NCI-H2107 (cell line): ENCODE measurements at places on chromosomes 5 and 9.

DNA sequence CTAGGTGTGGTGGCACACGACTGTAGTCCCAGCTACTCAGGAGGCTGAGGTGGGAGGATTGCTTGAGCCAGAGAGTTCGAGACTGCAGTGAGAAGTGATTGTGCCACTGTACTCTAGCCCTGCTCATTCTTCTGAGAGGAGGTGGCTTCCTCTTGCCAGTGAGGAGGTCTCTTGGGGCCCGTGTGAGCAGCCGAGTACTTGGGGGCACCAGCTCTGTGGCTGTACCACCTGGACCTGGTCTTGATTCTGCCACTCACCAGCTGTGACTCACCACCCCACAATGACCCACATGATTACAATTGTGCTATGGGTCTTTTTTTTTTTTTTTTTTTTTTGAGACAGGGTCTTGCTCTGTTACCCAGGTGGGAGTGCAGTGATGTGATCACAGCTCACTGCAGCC, 18.0 kb upstream of the CRB2 start:
- no peak for DNase-seq

DNA sequence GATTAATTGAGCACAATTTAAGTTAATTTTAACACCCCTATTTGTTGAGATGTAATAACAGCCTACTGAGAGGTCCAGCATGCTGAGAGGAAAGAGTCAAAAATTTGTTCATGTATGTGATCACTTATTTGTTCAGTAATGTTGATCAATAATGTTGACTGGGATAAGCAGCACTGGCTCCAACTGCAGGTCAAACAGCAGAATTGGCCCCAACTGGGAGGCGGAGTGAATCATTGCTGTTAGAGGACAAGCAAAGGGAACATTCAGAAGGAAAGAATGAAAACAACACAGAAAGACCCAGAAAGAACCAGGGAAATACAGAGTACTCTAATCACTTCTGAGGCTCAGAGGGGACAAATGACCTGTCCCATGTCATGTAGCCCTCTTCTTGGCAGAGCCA, 221.1 kb downstream of the COMMD10 start:
- DNase-seq, result no peak

DNA sequence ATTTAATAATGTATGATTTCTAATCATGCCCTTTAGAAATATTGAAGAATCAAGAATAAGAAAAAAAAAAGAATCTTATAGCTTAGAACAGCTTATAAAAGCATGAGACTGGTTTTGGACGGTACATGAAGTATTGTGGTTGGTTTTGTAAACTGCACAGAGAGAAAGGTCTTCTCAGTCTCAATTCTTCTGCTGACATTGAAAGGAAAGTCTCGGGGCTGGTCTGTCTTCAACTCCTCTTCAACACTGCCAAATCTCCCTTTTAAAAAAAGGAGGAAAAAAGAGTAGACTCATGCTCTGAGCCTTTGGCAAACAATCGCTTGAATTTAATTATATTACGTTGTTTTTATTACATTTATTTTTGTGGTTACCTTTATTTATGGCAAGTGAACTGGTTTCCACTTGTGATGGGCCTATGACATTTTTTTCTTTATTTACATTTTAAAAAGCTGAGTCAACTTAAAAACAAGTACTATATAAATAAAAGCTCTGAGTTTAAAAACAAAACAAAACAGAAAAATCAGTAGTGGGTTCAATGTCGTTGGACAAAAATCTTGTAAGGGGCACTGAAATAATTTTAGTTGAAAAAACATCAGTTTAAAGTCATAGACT, 32.8 kb upstream of the EBF1 start:
- no peak for DNase-seq

- no peak for DNase-seq
These were observed 31.2 kb downstream of the NANS start for GRCh38 chr9:98087420-98088354.

DNA sequence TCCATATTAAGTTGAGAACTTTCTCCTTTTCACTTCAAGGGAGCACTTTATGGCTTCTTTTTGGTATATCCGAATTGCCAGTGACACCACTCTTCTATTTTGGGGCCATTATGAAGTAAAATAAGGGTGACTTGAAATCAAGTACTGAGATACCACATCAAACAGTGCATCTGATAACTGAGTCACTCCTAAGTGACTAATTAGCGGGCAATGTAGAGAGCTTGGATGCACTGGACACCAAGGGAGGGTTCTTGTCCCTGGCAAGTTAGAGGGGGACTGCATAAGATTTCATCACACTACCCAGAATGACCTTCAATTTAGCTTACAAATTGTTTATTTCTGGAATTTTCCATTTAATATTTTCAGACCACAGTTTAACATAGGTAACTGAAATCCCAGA, 813.9 kb upstream of the CDH10 start:
- DNase-seq, result no peak

DNA sequence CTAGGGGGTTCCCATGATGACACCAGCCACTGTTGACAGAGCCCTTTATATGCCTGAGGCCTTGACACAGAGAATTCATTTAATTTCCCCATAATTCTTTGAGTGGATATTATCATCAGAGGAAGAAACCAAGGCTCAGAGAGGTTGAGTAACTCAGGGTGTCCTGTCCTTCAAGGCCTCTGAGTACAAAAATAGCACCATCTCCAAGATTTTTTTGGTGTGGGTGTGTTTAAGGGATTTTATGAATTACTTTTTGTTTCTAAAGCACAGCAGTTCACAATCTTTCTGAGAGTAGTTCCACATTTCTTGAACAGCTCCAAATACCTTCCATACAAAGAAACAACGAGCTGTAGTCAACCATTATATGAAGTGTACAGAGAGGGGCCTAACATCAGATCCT, 6.2 kb upstream of the GSN start:
- DNase-seq, result no peak

GRCh38 chr5:31378838-31379237, 153.1 kb downstream of the DROSHA start:
- no peak for DNase-seq

DNA sequence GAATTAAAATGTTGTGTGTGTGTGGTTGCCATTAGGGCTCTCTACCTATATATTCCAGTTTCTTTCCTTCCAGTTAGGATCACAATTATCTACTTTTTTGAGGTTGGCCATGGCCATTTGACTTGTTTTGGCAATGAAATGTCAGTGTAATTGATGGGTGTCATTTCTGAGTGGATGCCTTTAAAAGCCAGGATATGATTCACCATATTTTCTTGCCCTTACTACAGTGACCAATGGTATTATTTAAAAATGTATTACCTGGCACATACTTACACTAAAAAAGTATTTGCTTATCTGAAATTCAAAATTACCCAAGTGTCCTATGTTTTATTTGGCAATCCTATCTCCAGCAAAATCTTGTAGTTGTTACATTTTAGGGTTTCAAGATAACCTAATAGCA, 258.7 kb upstream of the ACTBL2 start:
- no peak for DNase-seq

GRCh38 chr5:52725065-52725746, 62.5 kb upstream of the ITGA1 start:
- no peak for DNase-seq

DNA sequence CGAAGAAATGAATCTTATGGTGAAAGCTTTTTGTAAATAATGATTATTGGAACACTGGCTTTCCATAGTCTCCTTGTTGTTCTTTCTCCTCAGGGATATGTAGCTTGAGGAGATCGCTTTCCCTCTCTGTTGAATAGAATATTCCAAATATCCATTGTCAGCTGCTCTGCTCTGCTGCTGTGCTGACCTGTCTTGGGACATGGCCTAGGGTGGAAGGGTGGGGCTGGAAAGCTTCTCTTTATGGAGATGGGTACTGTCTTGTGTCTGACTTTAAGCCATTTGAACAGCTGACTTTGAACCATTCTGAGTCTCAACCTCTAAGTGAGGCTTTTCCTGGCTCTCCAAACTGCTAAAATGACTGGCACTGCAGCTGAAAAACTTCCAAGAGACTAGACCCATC, 135.8 kb downstream of the PLCXD3 start:
- DNase-seq, result no peak

DNA sequence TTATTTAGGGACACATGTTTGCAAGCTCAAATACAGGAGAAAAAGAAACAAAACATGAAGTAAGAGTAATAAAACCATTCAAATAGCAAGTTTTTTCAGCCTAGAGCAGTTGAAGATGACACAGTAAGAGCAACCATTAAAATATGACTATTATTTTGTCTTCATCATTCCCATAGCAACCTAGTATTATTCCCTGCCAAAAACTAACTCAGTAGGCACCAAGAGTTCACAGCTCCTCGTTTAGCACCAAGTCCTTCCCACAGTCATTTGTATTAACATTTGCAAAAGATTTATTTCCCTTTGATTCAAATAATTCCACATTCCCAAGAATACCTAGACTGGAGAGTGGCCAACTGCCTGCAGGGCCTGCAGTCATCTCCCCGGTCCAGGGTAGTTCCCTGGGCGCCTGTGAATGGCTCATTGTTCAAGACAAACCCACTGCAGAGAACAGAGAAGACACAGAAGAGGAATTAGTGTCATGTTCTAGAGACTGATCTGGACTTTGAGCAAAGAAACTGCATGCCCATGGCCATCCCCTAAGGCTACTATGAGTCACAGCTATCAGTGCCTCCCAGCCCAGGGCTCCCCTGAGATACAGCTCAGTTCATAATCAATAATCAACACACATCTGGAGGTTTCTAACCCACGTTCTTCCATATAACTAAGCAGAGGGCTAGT, 139.1 kb upstream of the MAP3K1 start:
- DNase-seq, result no peak

GRCh38 chr5:124745928-124746915, at the start of gene ZNF608:
Gene ZNF608 (minus strand): TSS chr5:124746639. CDS start chr5:124744989, 1,650 bp downstream.
- no peak for DNase-seq
